ENCODE measurements at places on chromosomes 5 and 9.

DNA sequence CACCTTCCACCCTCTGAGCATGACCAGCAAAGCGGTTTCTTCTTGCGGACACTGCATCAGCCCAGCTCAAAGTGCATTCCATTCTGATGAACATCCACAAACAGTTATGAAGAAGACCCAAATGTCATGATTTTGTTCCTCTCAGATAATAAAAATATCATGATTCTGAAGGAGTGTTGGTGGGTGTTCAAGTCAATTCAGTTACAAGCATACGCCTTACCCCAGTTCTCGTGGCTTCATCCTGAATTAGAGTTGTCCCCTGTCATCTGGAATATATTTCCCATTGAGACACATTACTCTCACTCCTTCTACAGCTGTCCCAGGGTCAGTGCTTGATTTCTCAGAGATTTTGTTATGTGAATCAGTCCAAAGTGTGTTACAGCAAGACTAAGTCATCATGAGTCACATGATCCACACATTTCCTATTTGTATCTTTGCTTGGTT, 325.4 kb downstream of the RFX3 start:
- DNase-seq = no peak

DNA sequence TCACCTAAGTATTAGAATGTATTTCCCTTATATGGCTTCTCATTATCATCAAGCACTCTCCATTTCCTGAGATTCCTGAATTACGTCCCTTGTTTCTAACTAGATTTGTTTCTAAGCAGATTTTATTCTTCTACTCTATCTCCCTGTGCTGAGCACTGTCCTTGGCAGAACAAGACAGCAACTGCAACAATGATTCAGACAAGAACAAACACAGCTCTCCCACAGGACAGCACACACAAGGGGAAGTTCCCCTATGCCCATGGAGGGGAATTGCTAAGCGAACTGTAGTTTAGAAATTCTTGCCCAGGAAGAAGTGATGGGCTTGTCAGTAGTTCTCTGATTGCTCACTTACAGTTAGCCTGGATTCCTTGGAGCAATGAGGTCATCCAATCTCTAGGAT, 759.9 kb downstream of the DTWD2 start:
- no peak for DNase-seq

DNA sequence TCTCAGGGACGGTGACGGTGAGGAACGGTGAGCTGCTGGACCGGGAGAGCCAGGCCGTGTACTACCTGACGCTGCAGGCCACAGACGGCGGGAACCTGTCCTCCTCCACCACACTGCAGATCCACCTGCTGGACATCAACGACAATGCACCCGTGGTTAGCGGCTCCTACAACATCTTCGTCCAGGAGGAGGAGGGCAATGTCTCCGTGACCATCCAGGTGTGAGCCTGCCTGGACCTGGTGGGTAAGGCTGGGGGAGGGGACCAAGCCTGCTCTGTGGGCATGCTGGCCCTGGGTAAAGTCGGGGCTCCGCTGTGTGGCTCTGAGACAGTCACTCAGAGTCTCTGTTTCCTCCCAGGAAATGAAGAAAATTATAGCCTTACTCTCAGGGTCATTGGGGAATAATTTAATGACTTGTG, 29.3 kb downstream of the CDHR2 start:
- no peak for DNase-seq

- no peak for DNase-seq
These were observed 18.6 kb downstream of the SLC6A7 start for GRCh38 chr5:150208187-150209098.

GRCh38 chr9:107727086-107727780, 237.7 kb upstream of the KLF4 start:
- DNase-seq = no peak

DNA sequence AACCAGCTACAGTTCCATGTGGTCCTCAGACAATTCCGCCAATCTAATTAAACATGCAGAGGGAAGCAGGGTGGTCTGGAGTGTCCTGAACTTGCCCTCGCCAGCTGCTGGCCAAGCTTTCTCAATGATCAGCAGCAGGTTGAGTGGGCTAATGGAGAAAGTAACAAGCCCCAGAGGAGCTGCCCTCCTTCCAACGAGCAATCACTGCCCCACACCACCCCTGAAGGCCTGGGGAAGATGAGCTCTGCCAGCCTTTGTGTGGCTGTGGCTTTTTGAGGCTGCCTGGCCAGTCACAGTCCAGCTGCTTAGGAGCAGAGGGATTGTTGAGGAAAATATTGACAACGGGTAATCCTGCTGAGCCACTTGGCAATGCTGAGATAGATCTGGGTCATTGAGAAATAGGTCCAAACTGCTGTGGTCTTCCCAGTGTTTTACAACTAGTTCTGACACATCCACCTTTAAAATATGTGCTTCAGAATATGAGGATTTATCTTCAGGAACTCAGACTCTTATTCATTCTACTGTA, 107.3 kb downstream of the CD180 start:
- no peak for DNase-seq

DNA sequence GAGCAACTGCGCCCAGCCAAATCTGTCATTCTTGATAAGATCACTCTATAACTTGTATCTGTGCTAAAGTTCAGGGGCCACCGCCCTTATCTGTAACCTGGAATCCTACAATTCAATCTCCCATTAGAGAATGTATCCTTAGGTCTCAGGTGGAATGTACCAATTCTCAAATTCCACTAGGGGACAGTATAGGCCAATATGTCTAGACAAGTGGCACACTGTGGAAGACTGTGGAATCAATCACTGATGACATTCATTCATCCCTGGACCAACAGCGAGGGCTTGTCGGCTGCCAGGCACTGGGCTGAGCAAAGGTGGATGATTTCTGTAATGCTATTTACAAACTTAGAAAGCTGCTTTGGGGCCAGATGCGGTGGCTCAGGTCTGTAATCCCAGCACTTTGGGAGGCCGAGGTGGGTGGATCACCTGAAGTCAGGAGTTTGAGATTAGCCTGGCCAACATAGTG, 28.7 kb upstream of the MEGF9 start:
- DNase-seq = no peak

- DNase-seq = no peak
These were observed 212.0 kb downstream of the DEPDC1B start for GRCh38 chr5:60487885-60488442.

GRCh38 chr5:156473269-156473908, 146.4 kb downstream of the SGCD start:
- no peak for DNase-seq

GRCh38 chr5:110853267-110853666, 114.5 kb downstream of the SLC25A46 start:
- no peak for DNase-seq

- DNase-seq = no peak
These were observed 494.5 kb upstream of the GRAMD2B start for GRCh38 chr5:125928663-125929062.

GRCh38 chr5:151097061-151097460, 16.2 kb upstream of the TNIP1 start:
- no peak for DNase-seq

DNA sequence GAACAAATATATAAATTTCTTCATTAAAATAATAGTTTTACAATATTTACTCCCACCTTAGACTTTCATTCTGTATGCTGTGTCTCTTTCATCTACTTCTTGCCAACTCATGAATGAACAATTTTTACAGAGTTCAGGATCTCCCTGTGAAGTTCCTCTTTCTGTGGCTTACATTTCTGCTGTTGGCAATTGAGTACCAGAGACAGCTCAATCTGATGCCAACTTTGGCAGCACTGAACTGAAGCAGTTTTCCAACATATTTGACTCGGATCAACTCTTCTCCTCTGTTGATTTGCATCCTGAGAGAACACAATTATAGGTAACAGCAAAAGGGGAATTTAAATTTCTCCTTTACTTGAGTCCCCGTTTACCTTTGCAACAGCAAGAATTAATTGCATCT, 1262.2 kb downstream of the EFNA5 start:
- DNase-seq = no peak

DNA sequence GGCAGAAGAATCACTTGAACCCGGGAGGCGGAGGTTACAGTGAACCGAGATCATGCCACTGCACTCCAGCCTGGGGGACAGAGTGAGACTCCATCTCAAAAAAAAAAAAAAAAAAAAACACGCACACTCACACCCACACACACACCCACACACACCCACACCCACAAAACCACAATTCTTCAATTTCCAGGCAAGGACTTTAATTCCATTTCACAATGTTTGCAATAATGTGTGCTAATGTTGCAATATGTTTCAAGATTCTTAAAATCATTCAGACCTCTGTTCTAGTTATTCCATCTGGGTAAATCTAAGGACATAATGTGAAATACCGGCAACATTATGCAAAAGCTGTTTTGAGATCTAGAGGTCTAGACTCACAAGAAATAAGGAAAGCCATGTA, 28.3 kb downstream of the CCDC69 start:
- no peak for DNase-seq

- no peak for DNase-seq
These were observed 60.4 kb downstream of the DAB2IP start for GRCh38 chr9:121711797-121712196.

DNA sequence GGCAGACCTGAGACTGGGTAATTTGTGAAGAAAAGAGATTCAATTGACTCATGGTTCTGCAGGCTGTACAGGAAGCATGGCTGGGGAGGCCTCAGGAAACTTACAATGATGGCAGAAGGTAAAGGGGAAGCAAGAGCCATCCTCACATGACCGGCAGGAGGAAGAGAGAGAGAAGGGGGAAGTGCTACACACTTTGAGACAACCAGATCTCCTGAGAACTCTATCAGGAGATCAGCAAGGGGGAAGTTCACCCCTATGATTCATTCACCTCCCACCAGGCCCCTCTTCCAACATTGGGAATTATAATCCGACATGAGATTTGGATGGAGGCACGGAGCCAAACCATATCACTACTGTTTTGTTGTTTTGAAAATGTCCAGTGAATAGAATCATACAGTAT, 110.2 kb downstream of the DAPK1 start:
- no peak for DNase-seq

- no peak for DNase-seq
These were observed 83.3 kb downstream of the AOPEP start for GRCh38 chr9:94809778-94810177.

GRCh38 chr9:127406799-127407491, 10.0 kb downstream of the SLC2A8 start:
- DNase-seq = no peak

GRCh38 chr9:20844916-20845315, 160.9 kb downstream of the FOCAD start:
- DNase-seq = no peak

GRCh38 chr5:68279984-68280383, 64.4 kb downstream of the PIK3R1 start:
- DNase-seq = no peak

DNA sequence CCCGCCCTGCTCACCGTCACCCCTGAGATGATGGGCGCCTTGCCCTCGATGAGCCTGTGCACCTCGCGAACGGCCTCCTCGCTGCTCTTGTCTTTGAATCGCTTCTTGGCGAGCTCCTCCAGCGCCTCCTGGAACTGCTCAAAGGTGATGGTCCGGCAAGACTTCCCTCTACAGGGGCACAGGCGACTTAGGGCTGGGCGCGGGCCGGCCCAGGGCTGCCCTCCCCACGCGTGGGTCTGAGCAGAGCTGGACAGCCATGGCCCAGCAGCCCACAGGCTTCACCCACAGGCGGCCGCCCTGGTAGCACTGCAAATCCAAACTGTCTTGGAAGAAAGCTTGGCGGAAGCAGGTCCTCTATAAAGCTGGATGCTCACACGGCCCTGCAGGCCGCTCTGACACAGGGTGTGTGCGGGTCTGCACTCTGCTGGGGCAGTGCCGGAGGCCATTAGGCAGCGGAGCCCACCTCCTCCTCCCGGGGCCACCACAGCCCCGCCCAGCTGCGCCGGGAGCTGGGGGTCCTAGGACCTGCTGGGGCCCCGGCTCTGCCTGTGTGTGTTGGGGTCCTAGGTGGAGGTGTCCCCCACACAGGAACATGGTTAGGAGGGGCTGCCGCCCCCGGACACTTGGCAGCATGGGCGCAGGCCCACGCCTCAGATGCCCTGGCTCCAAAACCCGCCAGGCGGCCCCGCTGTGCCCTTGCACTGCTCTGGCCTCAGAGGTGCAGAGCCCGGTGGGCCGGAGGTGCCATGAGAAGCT, 27.0 kb downstream of the TPPP start:
- DNase-seq = no peak

GRCh38 chr9:77546376-77546950, 101.7 kb downstream of the GNA14 start:
- DNase-seq = no peak

DNA sequence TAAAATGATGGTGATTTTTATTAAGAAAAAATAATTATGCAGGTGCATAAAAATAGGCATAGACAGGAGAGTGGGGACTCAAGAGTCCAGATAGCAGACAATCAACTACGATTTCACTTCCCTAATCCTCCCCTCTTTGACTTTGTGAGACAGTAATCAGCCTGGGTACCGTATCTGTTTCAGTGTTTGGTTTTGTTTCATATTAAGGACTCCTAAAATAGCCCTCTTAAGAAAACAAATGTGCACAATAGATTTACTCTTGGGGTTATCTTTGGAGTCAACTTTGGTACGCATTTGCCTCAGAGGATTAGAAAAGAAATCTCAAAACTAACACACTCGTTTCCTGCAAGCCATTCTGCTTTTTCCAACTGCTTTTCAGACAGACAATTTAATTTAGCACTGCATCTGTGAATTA, 96.3 kb downstream of the ZNF608 start:
- DNase-seq = no peak

DNA sequence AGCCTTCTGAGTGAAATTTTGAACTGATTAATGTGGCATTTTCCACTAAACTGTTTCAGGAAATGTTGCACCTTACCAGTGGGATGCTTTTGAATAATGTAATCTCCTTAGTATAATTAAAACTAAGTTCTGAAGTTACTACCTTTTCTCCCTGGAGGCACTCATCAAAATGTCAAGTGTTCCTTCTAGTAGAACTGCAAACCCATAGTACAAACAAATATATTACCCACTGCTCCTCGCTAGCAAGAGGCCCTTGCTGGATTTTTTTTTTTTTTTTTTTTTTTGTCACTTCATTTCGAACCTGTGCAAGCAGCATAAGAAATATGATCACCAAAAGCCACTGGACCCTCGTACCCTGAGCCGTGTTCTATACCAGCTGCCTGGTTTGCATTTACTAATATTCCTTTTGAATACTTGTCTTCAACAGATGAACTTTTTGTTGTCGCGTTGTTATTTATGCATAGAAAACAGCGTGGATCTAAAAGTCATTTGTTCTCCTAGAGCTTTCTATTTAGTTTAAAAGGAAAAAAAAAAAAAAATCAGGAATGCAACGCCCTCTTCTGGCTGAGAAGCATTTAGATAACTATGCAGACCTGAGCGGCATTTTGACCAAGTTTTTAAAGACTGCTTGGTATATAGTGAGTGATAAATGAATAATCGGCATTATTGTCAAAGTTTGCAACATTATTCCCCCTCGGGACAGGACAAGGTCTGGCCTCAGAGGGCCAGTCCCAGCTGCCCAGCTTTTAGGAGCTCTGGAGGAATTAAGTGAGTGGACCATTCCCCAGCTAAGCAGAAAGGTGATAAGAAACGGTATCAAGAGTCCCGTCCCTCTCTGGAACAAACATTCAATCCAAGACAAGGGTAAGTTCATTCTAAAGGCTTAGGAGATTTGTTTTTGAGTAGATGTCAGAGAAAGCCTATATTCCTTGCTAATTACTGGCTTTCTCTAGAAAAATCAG, 162.5 kb upstream of the KIF2A start:
- DNase-seq = no peak

All from stimulated activated CD4-positive, alpha-beta T cell treated with anti-CD3 and anti-CD28 coated beads, Interleukin-12 subunit alpha, Interleukin-12 subunit beta, amount 100 ng/mL, for 48 hours (primary cell).